ENCODE measurements at places on chromosomes 6 and 20. TPM values are rescaled to one million over a fixed set of nuclear protein-coding genes. Genes with fewer than 3 reads are reported as not detected.

SLC32A1 gene
- total RNA-seq: not detected

TLDC2 gene
- total RNA-seq: not detected

MAS1 gene
- total RNA-seq: not detected

CYP24A1 gene
- total RNA-seq: not detected

NPEPL1 gene
- 36.9 TPM for total RNA-seq

CCDC170 gene
- 0.10 TPM for total RNA-seq

GRCh38 chr6:127972815-127973214 is 72.0 kb upstream of the THEMIS start:
- DNase-seq: no peak

DNA sequence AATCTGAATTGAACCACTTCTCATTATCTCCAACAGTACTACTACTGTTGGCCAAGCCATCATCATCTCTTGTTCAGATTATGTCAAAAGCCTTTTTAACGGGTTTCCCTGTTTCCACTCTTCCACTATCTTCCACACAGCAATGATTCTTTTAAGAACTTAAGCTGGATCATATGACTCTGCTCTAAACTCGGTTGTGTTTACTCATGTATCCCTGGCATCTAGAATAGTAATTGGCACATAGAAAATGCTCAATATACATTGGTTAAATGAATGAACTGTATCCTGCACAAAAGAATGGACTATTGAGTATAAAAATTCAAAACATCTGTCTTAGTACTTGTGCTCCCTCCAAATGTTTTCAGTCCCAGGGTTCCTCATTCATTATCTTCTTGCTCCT is 2.8 kb upstream of the COX7A2 start:
- no peak for DNase-seq

DNA sequence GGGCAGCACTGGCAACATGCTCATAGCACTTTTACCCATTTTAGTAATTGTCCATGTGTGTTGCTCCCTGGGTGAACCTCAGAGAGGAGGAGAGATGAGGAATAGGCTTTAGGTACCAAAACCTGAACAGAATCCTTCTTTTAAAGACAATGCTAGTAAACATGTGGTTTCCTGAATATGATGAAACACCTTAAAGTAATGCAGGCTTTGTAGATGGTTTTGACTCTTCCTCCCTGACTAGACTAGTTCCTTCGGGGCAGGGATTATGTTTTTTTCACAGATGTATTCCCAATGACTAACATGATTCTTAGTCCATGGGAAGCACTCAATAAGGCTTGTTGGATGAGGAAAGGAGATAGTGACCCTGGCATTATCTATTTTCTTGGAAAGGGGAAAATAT is 367.6 kb upstream of the JAG1 start:
- DNase-seq: no peak

- no peak for DNase-seq
Measured at GRCh38 chr20:45589725-45590124, 10.6 kb upstream of the WFDC8 start.

DNA sequence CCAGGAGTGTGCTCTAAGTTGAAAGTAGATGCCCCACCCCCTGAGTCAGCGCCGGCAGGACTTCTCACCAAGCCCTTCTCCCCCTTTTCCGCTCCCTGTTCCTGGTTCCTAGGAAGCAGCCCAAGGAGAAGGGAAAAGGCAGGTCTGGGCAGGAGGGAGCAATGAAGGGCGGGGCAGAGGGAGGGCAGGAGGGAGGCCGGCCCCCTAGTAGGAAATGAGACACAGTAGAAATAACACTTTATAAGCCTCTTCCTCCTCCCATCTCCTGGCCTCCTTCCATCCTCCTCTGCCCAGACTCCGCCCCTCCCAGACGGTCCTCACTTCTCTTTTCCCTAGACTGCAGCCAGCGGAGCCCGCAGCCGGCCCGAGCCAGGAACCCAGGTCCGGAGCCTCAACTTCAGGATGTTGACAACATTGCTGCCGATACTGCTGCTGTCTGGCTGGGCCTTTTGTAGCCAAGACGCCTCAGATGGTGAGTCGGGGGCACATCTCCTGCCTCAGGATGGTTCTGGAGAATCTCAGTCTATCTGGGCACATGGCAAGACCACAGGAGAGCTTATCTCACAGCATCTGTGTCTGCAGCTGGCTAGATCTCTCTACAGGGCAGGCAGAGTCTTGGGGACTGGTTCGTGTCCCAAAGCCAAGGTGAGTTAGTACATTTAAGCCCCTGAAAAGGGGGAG is at the start of gene PROCR:
PROCR (plus strand) TSS at position 320 of the 681 bp plus-strand sequence; CDS start at position 403, 83 bp downstream.
- peak; percentile 63 for DNase-seq

- DNase-seq: no peak
Measured at GRCh38 chr6:6333501-6333900, 13.0 kb upstream of the F13A1 start.

DNA sequence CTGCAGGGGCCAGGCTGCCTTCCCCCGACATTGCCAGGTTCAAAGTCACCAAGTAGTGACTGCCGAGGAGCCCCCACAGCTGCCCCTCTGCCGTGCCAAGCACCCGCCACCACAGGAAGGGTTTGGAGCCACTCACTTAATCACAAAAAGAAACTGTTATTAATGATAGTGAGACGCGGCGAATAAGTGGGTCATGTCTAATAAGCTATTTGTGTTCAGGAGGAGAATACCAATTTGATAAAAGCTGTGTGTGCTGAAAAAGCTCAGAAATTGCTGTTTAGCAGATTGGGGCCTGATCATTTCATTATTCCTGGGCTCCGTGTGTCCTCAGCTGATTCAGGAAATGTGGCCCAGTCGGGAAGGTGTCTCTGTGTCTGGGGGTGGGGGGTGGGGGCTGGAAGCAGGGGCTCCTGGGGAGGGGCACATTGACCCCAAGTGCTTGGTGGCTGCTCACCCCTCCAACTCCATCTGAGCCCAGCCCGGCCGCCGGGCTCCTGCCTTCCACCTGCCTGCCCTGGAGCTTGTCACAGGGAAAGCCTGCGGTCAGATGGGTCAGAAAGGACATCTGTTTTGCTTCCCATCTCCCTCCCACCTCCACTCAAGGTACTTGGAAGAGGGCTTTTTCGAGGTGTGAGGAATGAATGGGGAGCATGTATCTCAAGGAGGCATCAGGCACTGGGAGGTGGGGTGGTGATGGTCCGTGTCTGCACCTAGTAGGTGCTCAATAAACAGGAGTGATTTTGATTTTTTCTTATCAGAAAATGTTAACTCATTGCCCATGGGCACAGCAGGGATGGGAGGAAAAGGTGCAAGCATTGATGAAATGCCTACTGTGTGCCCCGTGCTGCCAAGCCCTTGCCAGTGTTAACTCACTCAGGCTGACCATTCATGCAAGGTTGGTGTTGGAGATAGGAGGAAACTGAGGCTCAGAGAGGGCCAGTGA is 3.0 kb downstream of the VSTM2L start:
- DNase-seq: no peak

GRCh38 chr6:97077380-97077779 is 152.9 kb downstream of the KLHL32 start:
- no peak for DNase-seq

DNA sequence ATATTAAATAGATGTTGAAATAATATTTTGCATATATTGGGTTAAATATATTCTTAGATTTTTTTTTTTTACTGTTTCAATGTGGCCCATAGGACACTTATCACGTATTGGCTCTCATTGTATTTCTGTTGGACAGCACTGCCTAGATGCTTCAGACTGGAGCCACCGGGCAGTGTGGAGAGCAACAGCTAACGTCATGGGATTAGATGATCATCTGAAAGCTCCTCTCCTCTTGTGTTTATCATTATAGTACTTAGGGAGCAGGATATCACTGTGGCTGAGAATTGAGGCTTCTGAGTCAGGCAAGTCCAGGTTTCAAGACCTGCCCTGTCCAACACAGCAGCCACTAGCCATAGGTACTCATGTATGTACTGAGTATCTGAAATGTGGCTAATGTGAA is 87.4 kb downstream of the ZHX3 start:
- DNase-seq: no peak

GRCh38 chr6:13194852-13195251 is 133.5 kb downstream of the TBC1D7 start:
- DNase-seq: no peak

GRCh38 chr6:44051515-44051914 is 75.7 kb downstream of the MRPL14 start:
- DNase-seq: no peak

DNA sequence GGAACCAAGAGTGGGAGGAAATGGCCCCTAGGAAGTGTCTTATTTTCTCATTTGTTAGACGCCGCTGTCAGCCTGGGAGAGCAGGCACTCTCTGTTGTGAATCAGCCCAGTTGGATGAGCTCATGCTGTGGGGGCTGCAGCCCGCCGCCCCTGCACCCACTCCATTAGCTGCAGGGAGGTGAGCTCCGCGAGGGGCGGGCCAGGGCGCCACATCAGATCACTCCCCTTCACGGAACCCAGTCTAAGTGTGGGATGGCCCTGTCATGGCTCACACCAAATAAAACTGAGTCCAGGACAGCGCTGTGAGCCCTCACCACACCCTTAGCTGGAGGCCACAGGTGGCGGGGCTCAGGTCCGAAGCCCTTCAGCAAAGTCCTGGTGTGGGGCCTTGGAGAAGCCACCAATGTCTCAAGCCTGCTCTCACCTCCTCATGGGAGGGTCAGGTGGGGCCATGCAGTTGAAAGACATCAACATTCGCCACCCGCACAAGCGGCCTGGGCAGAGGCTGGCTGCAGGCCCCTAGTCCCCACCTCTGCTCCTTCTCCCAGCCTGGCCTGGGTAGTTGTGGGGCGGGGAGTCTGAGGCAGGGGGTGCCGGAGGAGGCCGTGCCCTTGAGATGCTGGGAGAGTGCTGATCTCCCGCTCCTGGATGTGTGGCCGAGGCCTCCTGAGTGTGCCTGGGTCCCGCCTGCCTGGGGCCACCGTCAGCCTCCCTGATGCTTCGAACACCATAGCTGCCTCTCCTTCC is 66.2 kb upstream of the SLCO4A1 start:
- no peak for DNase-seq

DNA sequence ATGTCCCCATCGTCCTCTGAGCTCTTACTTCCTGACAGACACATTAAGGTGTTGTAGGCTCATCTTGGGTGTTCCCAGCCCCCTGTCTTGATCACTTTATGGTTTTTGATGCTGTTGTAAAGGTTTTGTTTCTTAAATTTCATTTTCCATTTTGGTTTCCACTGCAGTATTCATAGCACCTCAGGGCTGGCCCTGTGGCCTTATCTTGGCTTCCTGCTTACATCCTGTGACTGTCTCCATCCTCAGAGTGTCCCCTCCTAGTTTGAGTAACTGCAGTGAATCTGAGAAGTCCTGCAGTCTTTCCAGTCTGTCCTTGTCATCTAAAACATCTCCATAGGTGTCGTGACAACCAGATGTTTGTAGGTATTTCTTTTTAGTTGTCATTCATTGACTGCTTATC is 50.9 kb downstream of the JARID2 start:
- DNase-seq: no peak

- no peak for DNase-seq
Measured at GRCh38 chr6:150409576-150410066, 40.8 kb downstream of the IYD start.

- DNase-seq: no peak
Measured at GRCh38 chr6:26475823-26476729, 18.3 kb downstream of the BTN2A1 start.
